ENCODE measurements at places on chromosomes 3 and 15. TPM values are rescaled to one million over a fixed set of nuclear protein-coding genes. Genes with fewer than 3 reads are reported as not detected.

Gene TF
- 106 TPM for polyA plus RNA-seq

DNA sequence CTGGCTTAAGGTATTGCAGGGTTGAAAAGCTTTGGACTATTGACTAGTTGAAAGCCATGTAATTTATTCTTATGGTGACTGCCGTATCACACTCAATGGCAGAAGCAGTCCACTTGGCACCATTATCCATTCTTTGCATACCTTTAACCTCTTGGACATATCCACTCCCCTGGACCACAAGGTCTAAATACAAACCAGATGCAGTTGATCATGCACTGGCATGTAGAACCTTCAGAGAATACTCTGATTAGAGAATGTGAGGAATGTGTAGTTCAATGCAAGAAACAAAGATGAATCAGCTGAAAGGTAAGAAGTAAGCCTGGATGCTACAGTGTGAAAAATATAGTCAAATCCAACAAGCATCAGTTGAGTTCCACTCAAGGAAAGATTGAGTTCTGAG, 93.1 kb downstream of the FRMD5 start:
- no peak for DNase-seq

- DNase-seq, result no peak
Observed at GRCh38 chr15:27089676-27090075, 118.7 kb downstream of the GABRG3 start.

Gene CDHR4
- 0.16 TPM for polyA plus RNA-seq

DNA sequence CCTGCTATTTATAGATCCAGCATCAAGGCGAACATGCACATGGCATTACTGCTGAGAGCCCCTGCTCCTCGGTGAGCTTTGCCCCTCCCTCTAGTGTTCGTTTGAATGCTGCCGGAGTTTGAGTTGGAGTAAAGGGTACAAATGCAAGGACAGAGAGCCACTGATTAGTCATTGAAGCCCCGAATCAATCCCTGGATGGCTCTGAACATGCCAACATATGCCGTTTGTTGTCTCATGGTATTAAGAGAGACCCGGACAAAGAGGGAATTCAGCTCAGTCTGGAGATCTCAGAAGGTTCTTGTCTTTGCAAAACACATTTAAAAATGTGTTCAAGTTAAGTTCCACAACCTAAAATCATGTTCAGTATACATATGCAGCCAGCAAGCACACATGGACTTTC, 789.2 kb upstream of the NR2F2 start:
- DNase-seq, result no peak

Gene KLHL40
- polyA plus RNA-seq, result not detected

DNA sequence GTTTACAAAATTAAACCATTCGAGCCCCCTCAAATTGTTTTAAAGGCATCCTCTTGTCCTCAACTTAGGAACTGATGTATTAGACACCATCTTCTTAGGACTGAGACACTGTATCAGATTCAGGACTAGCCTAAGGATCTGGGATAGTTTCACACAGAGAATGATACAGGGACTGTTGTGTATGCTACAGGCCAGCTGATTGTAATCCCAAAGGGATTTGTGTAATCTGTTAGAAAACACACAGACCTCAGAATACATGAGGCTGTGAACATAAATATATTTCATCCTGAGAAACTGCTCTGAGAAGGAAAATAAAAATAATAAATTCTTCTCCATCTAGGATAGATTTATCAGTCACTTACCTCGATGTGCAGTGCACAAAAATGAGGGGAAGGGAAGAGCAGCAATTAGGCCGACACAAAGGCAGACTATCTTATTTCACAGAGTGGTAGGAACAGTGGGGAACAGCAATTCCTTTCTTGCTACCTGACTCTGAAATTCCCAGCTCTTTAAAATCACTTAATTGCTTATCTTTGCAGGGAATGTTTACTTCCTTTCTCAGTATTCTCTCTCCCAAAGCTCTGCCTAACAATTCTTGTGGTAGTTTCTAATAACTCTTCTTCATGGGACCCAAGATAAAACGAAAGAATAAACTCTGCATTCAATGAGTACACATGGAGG, 322.5 kb downstream of the MAGI1 start:
- no peak for DNase-seq

Gene APOD
- polyA plus RNA-seq, result 8.5 TPM

GRCh38 chr3:187977659-187978058, 176.3 kb upstream of the LPP start:
- DNase-seq, result no peak

Gene CAMK2N2
- polyA plus RNA-seq, result 0.25 TPM

Gene NAALADL2
- 17.1 TPM for polyA plus RNA-seq

Data from left renal cortex interstitium (tissue), 4 donors.